ENCODE measurements at places on chromosomes 5 and 9.

DNA sequence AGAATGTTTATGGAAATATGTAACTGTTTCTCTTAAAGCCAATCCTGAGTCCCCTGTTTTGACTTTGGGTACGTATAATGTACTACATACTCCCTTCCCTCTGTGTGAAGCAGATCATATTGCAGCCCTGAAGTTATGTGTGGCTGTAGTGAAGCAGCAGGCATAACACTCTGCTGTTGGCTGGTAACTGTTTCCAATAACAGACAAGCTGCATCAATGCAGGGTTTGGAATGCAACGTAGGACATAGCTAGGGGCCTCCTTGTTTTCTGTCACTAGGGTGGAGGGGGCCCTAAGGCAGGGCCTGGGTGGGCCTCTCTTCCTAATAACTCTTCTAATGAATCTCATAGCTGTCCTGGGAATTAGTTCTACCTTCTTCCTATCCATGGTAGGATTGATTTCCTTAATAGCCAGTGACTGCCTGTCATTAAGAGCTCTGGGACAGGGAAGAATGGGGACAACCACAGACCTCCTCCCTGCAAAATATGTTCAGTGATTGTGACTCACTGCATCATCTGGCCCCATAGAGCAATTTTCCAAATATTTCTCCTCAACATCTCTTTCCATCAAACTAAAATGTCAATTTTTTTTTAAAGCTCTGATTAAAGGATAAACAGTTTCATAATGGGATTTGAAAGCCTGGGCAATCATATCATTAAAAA is 129.6 kb upstream of the HMHB1 start:
- no peak for DNase-seq

- no peak for DNase-seq
Measured at GRCh38 chr5:57258052-57258451, 84.2 kb downstream of the GPBP1 start.

DNA sequence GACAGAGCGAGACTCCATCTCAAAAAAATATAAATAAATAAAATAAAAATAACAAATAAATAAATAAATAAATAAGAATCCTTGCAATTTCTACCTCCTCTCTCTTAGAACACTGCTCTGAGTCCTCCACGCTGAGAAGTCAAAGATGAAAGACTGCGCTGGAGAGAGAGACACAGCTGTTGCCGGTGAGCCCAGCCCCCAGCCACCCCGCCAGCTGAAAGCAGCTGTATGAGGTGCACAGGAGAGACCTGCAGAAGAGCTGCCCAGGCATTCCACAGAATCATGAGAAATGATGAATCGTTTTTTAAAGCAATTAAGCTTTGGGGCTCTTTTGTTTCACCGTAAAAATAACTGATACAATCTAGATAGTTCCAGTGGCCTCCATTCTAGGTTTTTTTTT is 16.3 kb upstream of the STRBP start:
- no peak for DNase-seq

- DNase-seq = no peak
Measured at GRCh38 chr5:132653716-132654115, 4.3 kb upstream of the IL13 start.

DNA sequence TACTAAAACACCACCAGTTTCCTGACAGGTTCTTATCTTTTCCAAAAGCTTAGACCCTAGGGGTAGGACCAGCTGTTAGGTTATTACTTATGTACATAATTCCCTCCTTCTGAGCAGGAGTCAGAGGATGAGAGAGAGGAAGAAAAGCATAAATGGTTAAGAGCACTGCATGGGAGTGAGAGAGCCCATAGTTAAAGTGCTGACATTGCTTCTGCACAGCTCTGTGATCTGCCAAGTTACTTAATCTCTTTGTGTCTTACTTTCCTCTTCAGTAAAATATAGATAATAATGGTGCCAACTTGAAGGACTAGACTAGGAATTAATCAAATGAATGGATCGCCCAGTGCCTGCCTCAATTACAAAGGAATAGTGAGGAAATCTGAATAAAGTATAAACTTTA is 66.4 kb downstream of the NRG2 start:
- no peak for DNase-seq

DNA sequence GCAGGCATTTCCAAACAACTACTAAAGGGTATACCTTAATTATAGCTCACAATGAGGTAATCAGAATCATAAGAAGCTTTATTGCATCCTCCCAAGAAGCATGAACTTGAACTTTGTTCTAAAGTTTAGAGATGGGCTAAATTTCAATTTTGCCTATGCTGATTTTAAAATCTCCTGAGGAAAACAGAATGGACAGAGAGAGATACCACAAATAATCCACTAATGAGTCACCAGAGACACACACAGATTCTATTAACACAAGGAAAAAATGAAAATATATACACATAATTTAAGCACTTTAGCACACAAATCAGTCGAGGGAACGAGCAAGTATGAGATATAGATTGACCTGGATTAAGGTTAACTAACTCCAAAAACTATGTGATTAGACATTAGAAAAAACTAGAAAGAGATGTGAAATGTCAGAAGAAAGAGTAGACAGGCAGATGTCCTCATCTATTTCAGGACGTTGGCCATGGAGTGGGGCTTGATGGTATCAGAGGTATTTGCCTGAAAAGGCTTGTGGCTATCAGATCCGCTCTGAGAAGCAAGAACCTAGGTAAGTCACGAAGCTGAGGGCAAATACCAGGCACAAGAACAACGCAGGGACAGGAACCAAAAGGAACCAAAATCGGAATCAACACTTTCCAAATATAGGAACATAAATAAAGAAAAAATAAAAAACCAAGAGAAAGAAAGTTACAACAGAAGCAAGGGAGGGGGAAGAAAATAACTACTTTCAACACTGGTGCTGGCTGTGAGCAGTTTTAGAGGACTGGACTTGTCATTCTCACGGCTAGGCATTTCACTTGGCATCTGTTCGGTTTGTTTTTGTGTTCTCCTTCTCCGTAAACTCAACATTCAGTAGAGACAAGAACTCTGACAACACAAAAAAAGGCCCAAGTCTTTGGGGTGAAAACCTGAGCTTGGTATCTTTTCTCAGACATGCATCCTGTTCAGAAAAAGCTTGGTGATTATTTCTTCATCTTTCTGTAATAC is 294.6 kb upstream of the PUM3 start:
- DNase-seq = no peak

Measured in ovary (tissue), 10 donors.